ENCODE measurements at places on chromosomes 5 and 9.

- no peak for DNase-seq
These were observed 129.3 kb upstream of the EPB41L4A start for GRCh38 chr5:112548246-112548881.

- DNase-seq = peak; percentile 95
These were observed 1.5 kb upstream of the SHC3 start for GRCh38 chr9:89179895-89180734.

- no peak for DNase-seq
These were observed 9.2 kb downstream of the EEIG1 start for GRCh38 chr9:127971357-127972235.

- peak; percentile 82 for DNase-seq
These were observed 5.4 kb upstream of the HBEGF start for GRCh38 chr5:140351609-140352334.

- DNase-seq = no peak
These were observed 1642.4 kb downstream of the EFNA5 start for GRCh38 chr5:106028314-106028713.

DNA sequence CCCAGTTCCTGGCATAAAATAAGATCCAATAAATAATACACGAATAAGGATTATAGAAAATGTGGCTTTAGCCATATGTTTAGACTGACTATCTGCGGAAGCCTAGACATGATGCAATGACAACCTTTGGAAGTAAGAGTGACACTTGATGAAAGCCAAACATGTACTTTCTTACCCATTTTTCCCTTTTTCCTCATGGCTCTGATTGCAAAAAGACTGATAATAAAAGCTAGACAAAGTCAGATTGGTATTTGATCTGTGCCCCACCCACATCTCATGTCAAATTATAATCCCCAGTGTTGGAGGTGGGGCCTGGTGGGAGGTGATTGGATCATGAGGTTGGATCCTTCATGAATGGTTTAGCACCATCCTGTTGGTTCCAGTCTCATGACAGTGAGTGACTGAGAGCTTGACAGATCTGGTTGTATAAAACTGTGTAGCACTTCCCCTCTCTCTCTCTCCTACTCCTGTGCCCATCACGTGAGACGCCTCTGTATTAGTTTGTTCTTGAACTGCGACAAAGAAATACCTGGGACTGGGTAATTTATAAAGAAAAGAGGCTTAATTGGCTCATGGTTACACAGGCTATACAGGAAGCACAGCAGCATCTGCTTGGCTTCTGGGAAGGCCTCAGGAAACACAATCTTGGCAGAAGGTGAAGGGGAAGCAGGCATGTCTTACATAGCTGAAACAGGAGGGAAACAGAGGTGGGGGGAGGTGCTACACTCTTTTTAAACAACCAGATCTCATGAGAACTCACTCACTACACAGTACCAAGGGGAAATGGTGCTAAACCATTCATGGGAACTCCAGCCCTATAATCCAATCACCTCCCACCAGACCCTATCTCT lies 243.4 kb upstream of the PIK3R1 start:
- DNase-seq = peak; percentile 10

DNA sequence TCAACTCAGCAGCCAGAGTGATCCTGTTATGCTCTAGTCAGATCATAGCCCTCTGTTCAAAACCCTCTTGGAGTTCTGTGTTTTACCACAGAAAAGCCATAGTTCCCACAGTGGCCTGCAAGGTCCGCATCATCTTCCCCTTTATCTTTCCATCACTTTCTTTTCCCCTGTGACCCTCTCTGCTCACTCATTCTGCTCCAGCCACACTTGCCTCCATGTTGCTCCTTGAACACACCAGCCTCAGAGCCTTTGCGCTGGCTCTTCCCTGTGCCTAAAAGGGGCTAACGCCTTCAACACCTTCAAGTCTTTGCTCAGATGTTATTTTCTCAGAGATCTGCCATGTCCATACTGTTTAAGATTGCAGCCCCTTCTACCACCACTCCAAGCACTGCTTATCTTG lies 26.3 kb downstream of the CSF2 start:
- DNase-seq = no peak

- DNase-seq = no peak
These were observed 20.7 kb downstream of the KIF2A start for GRCh38 chr5:62326702-62327101.

DNA sequence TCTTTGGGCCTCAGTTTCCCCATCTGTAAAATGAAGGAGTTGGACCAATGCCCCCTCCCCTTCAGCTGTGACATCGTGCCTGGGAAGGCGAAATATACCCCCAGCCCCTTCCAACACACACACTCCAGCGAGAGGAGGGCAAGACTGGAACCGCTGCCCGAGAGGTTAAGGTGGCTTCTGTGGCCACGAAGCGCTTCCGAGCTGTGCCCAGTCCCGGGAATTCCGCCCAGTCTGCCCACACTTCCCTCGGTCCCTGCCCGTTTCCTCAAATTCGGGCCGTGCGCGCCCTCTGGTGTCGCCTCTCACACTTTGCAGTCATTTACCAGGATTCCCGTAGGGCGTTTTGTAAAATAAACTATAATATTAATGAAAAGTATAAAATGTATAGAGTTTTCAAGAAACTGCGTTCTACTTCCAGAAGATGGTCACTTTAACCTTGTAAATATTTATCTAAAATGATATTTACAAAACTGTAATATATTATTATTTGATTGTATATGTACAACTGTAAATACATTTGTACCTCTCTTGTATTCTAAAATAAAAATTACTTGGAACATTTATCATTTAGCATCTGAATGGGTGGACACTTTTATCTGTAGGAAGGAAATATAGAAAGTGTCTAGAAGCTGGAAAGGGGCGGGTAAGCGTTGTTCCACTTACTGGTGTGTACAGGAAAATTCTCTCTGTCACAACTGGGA lies 11.0 kb upstream of the EXOSC2 start:
- peak; percentile 89 for DNase-seq

GRCh38 chr5:150022158-150022531 lies 21.6 kb downstream of the HMGXB3 start:
- DNase-seq = no peak

GRCh38 chr5:149745943-149746324 lies 15.8 kb downstream of the PPARGC1B start:
- DNase-seq = no peak

DNA sequence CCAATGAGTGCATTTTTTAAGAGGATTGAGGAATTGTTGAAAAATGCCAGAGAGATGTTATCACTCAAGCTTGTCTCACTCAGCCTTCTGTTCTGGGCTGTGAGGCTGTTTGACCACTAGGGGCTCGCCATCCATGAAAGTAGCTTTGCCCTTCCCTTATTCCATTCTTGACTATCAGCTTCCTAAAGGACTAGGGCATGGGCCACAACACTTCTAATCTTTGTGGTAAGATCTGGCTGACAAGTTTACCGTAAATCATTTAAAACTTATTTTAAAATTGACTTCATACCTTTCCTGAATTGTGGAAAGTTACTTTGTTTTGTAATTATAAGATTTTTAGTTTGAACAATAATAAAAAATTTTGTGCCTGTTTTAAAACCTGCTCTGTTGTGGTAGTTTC lies 49.5 kb downstream of the TJP2 start:
- peak; percentile 75 for DNase-seq

DNA sequence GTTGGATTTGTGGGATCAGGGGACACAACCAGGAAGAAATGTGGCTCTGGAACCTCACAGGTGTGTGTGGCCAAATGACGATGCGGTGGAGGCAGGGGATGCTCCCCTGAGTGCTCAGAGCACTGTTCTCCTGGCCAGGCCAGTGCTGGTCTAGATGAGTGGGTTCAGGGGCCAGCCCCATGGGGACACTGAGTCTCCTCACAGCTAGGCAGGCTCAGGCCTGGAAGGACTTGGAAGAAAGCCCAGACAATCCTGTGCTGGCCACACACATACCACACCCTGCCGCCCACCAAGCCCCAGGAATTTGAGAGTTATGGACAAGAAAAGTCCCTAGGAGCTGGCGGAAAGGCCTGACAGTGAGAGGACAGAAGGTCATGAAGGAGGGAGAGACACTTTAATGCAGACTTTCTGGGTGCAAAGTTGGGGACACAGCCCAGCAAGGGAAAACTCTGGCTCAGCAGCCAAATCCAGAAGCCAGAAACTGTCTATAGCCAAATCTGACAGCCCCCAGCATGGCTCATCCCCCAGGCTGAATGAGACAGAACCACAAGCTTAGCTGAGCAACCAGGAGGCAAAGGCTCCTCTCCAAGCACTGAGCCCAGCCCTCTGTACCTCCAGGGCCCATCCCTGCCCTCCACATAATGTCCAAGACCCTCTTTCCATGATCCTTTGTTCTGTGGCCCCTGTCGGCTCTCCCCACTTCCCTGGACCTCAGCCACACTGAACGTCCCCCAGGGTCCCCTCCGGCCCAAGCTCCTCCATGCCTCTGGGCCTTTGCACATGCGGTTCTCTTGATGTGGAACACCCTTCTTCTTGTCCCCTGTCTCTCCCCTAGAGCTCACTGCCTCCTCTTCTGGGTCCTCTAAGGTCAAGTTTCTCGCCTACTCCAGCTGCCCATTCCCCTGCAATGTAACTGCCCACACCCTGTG lies 22.4 kb downstream of the LHX6 start:
- no peak for DNase-seq

DNA sequence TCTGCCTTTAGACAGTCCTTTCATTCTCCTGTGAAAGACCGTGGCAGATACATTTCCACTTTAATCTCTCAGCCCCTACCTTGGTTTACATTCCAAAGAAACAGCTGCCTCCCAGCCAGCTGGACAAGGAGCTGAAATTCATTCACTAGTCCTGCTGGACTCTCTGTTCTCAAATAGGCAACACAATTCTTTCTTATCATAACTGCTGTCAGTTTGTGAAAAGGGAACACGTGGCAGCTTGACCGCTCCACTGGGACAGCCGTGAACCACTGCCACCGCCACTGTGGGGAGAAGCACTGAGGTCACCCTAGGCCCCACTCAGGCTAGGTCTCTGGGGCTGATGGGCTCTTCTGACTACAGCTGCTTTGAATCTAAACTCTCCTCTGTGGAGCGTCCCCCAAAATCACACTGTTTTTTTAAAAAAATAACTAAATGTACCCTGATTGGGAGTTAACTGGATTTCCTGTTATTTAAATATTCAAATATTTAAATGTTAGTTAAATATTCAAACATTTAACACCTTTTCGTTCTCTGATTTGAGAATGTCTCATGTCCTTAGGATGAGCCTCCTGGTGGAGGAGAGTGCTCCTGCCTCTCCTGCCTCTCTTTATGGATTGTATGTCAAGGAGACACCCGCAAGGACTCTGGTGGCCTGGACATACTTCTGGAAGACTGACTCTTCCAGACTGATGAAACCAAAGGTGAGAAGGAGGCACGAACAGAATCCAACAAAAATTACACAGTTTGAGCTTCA lies 120.1 kb downstream of the BOD1 start:
- DNase-seq = no peak

DNA sequence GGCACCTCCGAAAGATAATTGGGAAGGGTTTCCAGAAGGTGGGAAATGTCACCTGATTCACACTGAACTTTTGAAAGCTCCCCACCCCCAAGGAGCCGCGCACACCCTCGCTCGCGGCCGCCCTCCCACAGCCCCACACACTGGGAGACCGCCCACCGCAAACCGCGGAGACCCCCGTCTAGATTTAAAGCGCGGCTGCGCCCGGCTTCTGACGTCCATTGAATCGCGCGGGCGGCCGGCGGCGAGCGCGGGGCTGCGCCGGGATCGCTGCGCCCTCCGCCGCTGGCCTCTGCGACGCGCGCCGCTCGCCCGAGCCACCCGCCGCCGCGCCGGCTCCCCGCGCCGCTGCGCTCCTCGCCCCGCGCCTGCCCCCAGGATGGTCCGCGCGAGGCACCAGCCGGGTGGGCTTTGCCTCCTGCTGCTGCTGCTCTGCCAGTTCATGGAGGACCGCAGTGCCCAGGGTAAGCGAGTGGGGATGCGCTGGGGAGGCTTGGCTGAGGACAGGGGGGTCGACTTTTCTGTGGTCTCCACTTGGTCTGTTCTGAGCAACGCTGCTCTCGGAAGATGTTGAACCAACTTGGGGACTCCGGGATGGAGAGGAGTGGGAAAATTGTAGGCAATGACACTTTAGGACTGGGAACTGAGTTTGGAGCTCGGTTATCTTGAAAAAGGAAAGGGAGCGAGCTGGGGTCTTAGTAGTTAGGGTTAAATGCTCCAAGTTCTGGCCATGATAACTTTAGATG lies at the start of gene FST:
Gene FST (plus strand): TSS at position 214 of the 743 bp plus-strand sequence. CDS start 163 bp downstream, at position 377.
- DNase-seq = peak; percentile 56

- no peak for DNase-seq
These were observed 57.6 kb downstream of the IPPK start for GRCh38 chr9:92612292-92612691.

- no peak for DNase-seq
These were observed 13.5 kb downstream of the ADRB2 start for GRCh38 chr5:148839960-148840359.

- DNase-seq = no peak
These were observed 52.1 kb downstream of the AQP7 start for GRCh38 chr9:33350310-33350709.

Data from NCI-H82 (cell line).